ENCODE measurements at places on chromosomes 16 and 17.
A peak's percentile ranks its signal among the peaks of the same experiment; 100 is the strongest.

GRCh38 chr16:81804134-81804610, 25.1 kb downstream of the PLCG2 start:
- DNase-seq = no peak

GRCh38 chr17:48244121-48244711, 136.7 kb downstream of the SNX11 start:
- no peak for DNase-seq

- peak; percentile 72 for DNase-seq
These were observed 290 bp downstream of the TLCD1 start for GRCh38 chr17:28725660-28726225.

- no peak for DNase-seq
These were observed 122.0 kb downstream of the USP22 start for GRCh38 chr17:20920815-20921199.

DNA sequence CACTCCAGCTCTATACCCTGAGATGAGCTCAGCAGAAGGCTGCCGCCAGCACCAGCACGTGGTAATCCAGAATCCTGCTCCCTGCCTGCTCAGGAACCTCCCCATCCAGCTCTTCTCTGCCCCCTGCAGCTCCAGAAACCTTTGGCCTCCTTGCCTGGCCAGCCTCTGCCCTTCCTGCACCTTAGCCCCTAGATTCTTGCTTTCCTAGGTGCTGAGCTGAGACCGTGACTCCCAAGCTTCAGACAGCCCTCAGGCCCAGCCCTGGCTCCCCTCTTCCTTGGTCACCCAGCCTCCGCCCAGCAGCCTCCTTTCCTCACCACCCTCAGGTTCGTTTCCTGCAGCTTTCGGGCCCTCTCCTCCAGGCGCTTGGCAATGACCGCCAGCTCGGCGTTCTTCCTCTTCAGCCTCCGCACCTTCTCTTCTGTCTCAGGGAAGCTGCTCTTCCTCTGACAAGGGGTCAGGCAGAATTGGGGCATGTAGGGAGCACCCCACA, 2.6 kb downstream of the TSPOAP1 start:
- no peak for DNase-seq

DNA sequence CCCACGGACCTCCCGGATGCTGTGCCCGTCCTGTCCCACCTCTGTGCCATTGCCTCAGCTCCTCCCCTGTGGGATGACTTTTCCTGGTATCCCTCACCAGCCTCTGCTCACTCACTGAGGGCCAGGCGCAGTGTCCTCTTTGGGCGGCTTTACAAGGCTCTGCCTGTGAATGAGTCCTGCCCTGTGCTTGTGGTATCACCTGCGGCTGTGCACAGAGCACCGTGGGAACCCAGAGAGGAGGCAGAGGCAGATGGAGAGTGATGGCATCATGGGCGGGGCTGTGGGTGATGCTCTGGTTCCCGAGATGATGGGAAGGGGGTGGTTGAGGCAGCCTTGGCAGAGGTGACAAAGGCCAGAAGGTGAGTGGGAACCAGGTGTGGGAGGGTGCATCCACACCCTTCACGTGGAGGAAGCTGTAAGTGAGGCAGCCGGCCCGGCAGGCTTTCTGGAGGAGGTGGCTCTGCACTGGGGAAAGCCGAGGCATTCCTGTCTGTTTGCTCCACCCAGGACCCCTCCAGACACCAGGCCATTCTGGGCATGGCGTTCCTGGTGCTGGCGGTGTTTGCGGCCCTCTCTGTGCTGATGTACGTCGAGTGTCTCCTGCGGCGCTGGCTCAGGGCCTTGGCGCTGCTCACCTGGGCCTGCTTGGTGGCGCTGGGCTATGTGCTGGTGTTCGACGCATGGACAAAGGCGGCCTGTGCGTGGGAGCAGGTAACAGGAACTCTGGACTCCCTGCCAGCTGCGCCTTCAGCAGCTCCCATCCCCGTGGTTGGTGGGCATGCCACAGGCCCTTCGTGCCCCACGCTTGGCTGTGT, 23.8 kb downstream of the ADCY7 start:
- DNase-seq = no peak

DNA sequence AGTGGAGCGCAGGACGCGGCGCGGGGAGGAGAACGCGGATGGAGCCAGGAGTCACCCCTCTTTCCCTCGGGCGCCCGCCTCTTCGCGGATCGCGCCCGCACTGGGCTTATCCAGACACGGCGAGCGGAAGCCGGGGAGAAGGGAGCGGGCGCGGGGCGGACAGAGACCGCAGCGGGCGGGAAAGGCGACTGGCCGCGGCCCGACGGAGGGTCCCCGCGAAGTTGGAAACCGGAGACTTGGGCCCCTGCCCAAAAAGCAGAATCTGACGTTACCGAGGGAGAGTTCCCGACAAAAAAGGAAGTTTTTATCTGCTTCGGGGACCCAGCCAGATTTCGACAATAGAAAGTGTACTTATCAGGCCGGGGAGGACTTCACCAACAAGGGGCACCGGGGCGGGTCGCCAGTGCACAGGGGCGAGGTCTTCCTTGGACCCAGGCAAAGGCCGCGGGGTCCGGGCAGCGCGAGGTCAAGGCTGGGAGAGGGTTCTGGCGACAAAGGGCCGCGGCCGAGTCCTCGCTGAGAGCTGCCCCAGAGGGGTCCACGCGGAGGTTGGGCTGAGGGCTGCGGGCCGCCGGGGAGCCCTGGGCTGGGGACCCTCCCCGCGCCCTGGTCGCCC, 519 bp downstream of the ST6GALNAC2 start:
- DNase-seq = no peak

DNA sequence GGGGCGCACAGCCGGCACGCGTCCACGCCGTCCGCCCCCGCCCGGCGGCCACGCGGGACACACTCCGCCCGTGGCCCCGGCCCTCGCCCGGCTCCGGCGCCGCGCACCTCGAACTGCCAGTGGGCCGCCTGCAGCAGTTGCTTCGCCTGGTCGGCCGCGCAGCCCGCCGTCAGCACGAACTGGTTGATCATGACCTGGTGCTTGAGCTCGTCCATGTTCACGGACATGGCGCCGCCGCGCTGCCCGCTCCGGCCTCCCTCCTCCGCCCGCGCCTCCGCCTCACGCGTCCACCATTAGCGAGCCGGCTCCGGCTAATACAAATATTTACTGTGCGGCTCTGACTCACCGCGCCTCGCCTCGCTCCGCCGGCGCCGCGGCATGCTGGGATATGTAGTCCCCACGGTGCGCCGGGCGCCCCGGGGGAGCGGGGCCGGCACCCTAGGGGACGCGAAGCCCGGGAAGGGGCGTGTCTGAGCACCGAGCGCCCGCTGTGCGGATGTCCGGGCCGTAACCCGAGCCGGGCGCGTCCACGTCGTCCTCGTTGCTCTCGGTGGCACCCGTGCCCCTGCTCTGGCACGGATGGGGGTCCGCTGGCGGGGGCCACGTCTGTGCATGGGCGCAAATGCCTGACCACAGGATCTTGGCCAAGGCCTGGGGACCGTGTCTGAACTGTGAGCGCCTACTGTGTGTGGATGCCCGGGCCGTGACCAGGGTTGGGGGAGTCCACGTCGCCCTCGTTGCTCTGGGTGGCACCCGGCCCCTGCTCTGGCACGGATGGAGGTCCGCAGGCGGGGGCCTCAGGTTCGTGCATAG, at the start of gene UBALD1:
Gene UBALD1, minus strand, starts transcription at position 318 of the 813 bp plus-strand sequence. Its CDS starts 91 bp downstream, at position 227.
- DNase-seq = peak; percentile 81
